ENCODE measurements at places on chromosomes 16 and 17.

DNA sequence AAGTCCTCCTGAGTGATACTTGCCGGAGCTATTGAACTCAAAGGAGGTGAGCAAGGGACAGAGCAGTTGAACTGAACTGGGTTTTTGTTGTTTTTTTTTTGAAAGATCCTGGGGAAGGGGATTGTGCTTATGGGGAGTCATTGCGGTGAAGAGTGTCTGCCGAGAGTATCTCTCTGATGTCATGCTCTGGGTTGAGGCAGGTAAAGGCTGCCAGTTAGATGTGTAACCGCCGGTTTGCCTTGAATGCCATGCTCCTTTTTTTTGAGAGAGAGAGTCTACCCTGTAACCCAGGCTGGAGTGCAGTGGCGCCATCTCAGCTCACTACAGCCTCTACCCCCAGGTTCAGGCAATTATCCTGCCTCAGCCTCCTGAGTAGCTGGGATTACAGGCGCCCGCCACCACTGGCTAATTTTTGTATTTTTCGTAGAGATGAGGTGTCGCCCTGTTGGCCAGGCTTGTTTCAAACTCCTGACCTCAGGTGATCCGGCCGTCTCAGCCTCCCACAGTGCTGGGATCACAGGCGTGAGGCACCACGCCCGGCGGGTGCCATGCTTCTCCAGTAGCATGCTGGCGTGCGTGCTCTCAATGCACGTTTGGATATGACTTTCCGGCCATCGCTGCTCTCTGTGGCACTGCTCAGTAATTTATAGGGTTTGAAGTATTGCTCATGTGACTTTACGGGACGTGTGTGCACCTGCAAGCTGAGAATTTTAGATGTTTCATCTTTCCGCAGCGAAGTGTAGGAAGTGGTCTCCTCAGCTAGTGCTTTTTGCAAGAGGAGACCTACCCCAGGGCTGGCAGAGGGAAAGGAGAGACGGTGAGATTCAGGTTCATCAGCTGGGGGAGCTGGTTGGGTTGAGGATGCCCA, 8.5 kb downstream of the ZC3H18 start:
- no peak for DNase-seq

DNA sequence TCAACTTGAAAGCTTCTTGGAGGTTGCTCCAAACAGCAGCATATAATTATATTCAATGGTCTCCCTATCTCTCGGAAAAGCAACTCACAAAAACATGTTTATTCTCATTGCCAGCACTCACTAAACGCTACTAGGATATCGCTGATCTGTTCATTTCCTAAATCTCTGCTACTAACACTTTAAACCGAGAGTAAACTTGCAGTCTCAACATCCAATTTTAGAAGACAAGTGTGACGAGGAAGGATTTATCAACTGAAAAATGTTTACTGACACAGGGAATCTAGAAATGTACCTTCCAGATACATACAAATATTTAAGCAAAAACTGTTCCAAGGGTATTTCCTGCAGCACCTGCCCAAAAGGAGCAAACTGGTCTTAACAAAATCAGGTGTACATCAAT, 56.5 kb downstream of the YWHAE start:
- no peak for DNase-seq

DNA sequence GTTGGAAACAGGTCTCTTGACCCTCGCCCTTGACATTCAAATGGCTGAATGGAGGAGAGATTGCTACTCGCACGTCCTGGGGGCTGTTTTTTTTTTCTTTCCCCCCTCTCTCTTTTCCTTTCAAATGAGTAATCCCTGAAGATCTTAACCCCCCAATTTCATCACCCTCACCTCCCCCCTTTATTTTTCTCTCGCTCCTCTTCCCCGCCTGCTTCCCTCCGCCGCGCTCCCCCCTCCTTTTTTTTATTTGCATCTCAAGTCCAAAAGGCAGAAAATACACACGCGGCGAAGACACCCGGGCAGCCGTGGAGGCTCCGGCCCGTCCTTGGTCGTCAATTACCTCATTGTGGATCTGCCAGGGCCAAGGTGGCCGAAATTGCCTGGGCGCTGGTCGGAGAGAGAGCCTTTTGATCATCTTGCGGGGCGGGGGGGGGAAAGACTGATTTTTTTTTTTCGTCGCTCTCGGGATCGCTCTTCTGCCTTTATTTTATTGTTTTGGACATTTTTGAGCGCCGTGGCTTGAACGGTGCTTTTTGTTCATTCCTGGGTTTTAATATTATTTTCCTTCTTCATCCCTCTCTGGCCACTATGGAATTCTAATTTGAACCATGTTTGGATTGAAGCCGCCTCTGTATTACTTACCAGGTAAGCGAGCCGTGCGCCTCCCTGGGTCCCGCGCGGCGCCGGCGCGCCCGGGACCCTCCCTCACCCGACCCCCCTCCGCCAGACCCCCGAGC, 57.2 kb upstream of the GSE1 start:
- no peak for DNase-seq

- DNase-seq: no peak
Measured at GRCh38 chr17:1122533-1123392, 57.0 kb downstream of the ABR start.

DNA sequence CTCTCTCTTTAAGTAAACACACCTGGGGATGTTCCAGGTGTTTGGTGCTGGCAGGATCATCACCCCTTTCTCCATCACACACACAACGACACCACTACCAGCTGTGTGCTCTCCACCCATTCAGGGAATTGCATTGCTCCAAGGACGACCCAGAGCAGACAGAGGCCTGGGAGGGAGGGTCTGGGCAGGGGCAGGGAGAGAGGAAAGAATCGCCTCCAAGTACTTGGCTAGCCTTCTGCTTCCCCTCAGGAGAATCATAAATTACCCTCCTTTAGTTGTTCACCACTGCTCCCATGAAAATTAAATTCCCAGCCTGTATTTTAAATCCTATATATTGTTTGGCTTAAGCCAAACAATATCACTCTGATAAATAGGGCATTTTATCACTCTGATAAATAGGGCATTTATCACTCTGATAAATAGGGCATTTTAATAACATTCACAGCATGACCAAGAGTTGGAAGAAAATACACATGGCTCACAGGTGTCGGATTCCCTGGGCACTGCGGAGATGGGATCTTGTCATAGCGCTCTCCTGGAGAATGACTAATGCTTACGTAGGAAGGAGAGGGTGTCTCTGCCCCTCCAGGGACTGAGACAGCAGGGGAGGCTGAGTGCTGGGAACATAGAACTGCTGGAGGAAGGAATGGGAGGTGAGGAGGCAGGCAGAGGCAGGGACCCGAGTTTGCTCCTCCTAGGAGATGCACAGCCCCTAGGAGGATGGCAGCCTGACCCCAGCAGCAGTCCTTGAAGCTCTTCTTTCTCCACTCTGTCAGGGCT, 673.6 kb downstream of the HS3ST4 start:
- DNase-seq: no peak

Data from SK-N-MC (cell line).